Lower lobe of right lung (tissue), 2 donors: ENCODE measurements at places on chromosomes 3 and 15. TPM values are rescaled to one million over a fixed set of nuclear protein-coding genes. Genes with fewer than 3 reads are reported as not detected.

- no peak for DNase-seq
Observed at GRCh38 chr3:131880948-131881347, 153.9 kb downstream of the CPNE4 start.

DNA sequence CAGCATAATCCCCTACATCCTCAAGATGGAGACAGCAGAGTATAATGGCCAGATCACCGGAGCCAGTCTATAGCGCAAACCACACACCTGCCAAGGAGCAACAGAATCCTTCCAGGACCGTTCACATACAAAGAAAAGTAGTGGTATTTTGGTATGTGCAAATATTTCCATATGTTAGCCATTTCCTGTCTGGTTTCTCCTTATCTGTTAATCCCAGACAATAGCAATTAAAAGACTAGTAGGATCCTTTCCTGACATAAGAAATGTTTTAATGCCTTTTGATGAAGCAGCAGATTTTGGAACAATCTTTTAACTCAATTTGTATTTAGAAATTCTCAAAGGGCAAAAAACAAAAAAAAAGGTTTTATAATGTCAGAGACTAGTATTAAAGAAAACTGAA lies 22.2 kb downstream of the MRPS25 start:
- no peak for DNase-seq

Gene TRMT10C
- 17.4 TPM for total RNA-seq

DNA sequence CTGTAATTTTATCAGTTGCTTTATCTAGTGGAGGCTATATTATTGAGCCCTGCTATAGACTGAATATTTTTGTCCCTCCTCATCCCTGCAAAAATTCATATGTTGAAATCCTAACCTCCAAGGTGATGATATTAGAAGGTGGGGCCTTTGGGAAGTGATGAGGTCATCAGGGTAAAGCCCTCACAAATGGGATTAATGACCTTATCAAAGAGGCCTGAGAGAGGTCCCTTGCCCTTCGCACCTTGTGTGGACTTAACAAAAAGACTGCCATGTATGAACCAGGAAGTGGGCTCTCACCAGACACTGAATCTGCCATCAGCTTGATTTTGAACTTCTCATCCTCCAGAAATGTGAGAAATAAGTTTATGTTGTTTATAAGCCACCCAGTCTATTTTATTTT lies 381.4 kb upstream of the ONECUT1 start:
- DNase-seq, result no peak

GRCh38 chr15:52252781-52253180 lies 42.8 kb downstream of the MYO5C start:
- no peak for DNase-seq
